Heart left ventricle (tissue), 16 donors: ENCODE measurements at places on chromosomes 4 and X.

DNA sequence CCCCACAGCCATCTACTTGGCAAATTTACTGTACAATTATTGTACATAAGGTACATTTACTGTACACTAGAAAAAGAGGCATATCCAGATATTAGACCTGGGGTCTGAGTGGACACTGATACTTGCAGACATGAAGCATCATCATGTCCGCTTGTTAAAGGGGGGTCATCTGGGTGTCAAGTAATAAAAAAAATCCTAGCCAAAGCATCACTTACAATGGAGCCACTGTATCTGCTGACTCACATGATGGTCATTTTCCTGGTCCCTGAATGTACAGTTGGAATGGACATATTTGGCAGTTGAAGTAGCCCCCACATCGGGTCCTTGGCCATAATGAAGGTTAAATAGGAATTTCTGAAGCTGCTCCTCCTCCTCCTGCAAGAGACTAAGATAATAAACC lies 228.8 kb downstream of the THOC2 start:
- DNase-seq: no peak

DNA sequence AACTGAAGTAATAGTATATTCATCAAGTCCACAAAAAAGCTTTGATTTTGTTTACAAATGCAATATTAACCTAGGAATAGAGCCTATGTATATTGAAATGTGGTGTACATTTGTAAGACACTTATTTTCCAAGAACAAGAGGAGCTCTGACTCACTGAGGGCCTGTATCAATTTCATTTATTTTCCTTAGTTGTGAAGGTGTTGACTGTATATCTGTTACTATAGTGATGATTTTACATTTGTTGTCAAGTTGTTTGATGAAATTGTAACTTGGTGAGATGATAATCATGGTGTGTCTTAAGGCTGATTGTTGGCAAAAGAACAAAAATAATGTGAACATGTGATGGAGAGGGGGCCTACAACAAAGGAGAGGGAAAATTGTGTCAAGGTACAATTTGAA lies 274.9 kb upstream of the TEX13A start:
- DNase-seq: no peak

- no peak for DNase-seq
Measured at GRCh38 chrX:133972916-133973315, 12.5 kb downstream of the GPC3 start.

- peak; percentile 48 for DNase-seq
Measured at GRCh38 chr4:94548571-94548970, 96.8 kb downstream of the PDLIM5 start.

DNA sequence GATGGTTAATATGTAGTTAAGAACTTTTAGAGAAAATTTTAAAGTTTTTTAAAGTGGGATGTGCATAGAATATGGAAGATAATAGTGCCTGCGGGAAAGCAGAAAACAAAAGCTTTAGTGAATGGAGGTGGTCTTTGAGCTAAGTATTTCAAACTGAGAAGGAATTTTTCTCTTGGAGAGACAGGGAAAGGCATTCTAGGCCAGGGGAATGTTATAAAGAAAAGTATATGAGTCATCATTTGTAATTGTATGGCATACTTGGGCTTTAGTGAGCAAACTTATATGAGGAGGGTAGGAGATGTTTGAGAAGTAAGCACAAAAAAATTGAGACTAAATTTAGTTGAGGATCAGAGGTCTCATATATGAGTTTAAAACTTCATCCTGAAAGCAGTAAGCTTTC lies 467.0 kb downstream of the PPARGC1A start:
- DNase-seq: no peak

GRCh38 chr4:6116696-6117285 lies 83.6 kb downstream of the JAKMIP1 start:
- no peak for DNase-seq

- DNase-seq: no peak
Measured at GRCh38 chr4:61312526-61312925, 112.4 kb downstream of the ADGRL3 start.

DNA sequence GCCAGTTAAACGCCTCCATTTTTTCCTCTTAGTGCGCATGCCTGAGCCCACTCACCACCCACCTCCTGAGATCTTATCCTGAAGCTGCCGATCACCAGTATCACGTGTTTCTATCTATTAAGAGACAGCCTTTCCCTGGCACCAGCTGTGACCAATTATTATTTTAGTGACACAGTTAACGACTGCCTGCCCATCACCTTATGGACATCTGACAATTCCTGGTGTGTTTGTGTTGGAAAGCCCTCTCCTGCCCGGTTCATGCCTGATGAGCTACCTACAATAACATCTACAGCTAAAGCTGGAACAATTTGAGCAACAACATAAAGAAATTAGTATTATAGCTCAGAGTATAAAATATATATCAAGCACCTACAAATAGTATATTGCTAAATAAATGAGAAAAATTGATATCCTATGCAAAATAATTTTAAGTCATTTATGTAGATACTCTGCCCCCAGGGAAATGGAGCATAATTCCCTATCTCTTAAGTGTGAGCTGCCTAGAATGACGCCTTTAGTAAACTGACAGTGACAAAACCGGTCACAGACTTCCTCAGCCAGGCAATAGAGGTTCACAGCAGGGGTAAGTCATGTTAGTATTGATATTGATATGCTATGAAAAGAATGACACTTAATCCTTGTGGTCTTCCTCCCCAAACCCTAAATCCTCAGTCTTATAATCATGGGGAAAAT lies 862.2 kb downstream of the TRAM1L1 start:
- no peak for DNase-seq

DNA sequence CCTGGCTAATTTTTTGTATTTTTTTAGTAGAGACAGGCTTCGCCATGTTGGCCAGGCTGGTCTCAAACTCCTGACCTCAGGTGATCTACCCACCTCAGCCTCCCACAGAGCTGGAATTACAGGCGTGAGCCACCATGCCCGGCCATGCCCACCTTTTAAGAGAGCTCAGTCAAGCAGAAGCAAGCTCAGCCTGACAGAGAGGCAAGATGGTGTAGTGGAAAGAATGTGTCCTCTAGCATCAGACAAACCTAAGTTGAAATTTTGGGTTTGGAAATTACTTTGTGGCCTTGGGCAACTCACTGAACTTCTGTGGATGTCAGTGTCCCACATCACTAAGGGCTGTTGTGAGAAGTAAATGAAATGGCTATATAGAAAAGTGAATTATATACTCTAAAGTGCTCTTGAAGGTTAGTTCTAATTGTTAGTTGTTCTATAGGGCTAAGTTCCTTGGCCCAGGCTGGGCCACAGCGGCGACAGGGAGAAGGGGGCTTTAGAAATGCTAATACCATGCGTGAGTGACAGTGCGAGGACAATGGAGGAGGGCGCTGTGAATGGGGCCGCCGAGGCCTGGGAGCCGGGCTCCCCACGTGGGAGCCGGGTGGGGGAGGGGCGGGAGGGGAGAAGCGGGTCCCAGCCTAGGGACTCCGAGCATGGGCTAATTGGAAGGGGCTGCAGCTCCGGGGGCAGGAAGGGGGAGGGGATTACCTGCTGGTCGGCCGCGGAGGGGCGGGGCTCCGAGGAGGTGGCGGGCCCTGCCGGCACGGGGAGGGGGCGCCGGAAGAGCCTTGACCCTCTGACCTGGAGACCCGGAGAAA lies 15.6 kb downstream of the PJA1 start:
- no peak for DNase-seq

- no peak for DNase-seq
Measured at GRCh38 chrX:30533835-30534234, 43.7 kb downstream of the TASL start.

GRCh38 chr4:85591406-85592098 lies 116.6 kb downstream of the ARHGAP24 start:
- DNase-seq: no peak

- no peak for DNase-seq
Measured at GRCh38 chr4:22003878-22004277, 55.3 kb upstream of the KCNIP4 start.

DNA sequence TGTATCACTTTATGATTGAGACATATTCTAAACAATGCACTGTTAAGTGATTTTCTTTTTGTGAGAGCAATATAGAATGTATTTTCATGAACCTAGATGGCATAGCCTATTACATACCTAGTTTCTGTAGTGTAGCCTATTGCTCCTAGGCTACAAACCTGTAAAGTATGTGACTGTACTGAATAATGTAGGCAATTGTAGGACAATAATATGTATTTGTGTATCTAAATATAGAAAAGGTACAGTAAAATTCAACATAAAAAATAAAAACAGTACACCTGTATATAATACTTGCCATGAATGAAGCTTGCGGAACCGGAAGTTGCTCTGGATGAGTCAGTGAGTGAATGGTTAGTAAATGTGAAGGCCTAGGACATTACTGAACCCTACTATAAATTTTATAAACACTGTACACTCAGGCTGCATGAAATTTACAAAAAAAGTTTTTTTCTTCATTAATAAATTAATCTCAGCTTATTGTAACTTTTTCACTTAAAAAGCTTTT lies 106.7 kb downstream of the VSIG4 start:
- no peak for DNase-seq

DNA sequence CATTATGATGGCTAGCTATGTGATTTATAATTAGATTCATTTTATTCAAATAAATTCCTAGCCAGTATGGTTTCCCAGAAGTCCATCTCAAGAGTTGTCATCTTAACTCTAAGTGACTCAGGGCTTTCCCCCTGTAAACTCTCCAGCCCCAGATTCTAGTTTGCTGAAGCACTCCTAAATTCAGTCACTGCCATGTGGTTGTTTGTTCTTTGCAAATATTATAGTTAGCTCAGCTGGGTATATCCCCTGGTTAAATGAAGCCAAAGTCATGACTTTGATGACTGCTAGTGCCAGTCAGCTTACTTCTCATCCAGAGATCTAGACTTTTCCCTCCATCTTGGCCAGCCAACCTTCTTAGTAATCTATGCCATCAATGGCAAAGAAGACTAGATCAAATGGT lies 126.0 kb downstream of the GRIA3 start:
- DNase-seq: no peak
